Vagina (tissue), 2 donors: ENCODE measurements at places on chromosomes 5 and 9. TPM values are rescaled to one million over a fixed set of nuclear protein-coding genes. Genes with fewer than 3 reads are reported as not detected.

The N4BP3 gene
- 4.9 TPM for total RNA-seq

The NR2F1 gene
- 97.2 TPM for total RNA-seq

The TMEM215 gene
- total RNA-seq: not detected

The GFRA3 gene
- 4.7 TPM for total RNA-seq

The PLEKHG4B gene
- 0.74 TPM for total RNA-seq

The OBP2B gene
- not detected for total RNA-seq

The APBB3 gene
- total RNA-seq: 16.7 TPM

The SAPCD2 gene
- total RNA-seq: 2.7 TPM

GRCh38 chr9:110126499-110126941, 81.4 kb downstream of the C9orf152 start:
- no peak for DNase-seq

DNA sequence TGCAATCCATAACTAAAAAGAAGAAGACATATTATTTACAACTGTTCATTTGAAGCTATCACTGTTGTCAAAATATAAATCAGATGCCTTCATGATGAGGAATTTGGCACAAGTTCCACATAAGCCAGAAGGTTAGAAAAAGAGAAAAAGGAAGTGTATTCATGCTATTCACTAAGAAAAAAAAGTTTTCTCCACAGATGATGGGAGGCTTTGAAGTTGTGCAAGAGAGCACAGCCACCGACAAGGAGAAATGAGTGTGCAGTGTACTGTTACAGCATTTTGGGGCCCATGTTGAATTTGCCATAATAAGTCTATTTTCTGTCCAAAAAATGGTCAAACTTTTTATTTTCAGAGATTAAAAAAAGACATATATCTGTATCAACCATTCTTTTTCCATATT, 32.9 kb upstream of the IFNK start:
- DNase-seq: no peak

DNA sequence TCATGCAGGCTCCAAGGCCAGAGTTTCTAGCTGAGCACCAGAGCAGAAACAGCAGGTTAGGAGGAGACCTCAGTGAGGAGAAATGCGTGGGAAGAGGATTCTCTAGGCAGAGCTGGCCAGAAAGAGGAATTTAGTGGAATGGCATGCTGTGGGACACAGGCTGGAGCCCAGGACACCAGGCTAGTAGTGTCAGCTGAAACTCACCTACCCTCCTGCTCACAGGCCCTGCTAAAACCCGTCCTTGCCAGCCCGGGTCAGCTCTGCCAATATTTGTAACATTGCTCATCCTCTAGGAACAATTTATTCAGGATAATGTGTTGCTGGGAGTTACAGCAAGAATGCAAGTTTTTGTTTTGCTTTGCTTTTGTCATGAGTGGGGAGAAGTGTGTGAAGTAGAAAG, 40.2 kb upstream of the AGXT2 start:
- DNase-seq: no peak

- DNase-seq: no peak
Measured at GRCh38 chr9:101138509-101138908, 110.0 kb downstream of the PLPPR1 start.

DNA sequence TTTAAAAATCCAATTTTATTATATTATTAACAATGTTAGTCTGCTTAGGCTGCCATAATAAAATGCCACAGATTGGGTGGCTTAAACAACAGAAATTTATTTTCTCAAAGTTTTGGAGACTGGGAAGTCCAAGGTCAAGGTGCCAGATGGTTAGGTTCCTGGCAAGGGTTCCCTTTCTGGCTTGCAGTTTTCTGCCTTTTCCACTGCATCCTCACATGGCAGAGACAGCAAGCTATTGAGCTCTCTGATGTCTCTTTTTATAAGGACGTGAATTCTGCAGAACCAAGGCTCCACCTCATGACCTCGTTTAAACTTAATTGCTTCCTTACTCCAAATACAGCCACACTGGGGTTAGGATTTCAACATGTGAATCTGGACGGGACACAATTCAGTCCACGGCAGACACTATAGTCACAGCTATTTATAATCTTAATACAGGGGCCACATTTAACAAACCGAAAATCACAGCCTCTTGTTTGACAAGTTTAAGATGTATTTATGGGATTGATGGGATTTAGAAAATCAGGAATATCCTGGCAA, 174.9 kb upstream of the PUM3 start:
- no peak for DNase-seq

- DNase-seq: no peak
Measured at GRCh38 chr5:143714629-143715028, 97.3 kb upstream of the HMHB1 start.

GRCh38 chr5:168313596-168314204, 22.3 kb downstream of the WWC1 start:
- DNase-seq: no peak
